ENCODE measurements at places on chromosomes 6 and 20.

- DNase-seq: no peak
Observed at GRCh38 chr6:11598687-11599086, 61.1 kb downstream of the TMEM170B start.

DNA sequence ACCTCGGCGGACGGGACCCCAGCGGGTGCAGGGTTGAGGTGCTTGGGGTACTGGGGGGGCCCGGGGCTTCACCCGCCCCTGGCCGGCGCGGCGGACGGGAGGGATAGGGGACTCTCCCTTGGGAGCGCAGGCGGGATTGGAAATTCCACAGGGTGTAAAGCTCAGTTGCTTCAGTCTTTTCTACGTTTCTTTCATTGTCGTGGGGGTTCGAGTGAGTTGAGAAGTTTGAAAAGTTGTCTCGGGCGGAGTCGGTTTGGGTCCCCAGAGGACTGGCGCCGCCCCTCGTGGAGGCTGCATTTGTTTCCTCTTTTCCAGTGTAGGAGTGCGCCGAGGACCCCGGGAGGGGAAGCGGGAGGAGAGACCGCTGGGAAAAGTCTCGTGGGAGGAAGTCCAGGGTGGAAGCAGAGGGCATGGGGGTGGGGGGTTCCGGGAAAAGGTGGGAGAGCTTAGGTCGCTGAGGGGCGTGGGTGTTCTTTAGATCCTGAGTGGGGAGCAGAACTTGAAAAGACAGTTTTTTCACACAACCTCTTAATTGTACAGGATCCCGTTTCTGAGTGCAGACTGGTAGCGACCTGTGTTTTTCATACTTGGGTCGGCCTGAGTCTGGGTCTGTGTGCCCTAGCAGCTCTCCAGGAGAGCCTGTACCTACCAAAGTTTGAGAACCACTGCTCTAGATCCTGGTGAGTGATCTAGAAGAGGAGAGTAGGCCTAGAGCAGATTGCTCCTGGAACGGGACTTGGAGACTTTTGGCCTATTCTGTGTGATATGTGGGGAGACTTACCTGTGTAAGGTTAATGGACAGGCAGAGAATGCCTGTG, 495 bp downstream of the FAM83B start:
- DNase-seq: no peak

GRCh38 chr6:88377976-88378568, 211.9 kb upstream of the CNR1 start:
- no peak for DNase-seq

GRCh38 chr20:47960769-47961541, 175.7 kb upstream of the SULF2 start:
- no peak for DNase-seq

GRCh38 chr6:136599329-136600011, 49.2 kb upstream of the MAP7 start:
- no peak for DNase-seq

DNA sequence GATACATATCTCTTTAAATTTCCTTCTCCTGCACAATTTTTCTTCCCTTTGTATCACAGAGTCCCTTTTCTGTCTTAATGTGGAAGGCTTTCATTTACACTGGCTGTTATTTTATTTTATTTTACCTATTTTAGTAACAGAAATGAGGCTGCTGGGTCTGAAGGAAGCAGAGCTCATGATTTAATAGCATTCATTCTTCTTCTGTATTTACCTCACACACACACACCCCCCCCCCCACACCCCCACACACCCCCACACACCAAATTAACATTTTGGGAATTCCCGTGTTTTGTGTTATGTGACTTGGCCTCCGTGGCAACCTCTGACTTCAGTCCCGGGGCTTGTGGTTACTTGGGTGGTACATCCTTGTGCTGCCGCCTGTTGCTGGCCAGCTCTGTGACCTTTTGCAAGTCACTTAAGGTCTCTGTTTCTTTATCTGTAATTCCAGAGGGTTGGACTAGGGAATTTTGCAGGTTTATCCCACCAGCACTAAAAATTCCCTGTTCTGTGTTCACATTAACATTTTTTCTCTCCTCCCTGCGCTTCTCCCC, 108.8 kb downstream of the TIAM2 start:
- DNase-seq: peak; percentile 16

DNA sequence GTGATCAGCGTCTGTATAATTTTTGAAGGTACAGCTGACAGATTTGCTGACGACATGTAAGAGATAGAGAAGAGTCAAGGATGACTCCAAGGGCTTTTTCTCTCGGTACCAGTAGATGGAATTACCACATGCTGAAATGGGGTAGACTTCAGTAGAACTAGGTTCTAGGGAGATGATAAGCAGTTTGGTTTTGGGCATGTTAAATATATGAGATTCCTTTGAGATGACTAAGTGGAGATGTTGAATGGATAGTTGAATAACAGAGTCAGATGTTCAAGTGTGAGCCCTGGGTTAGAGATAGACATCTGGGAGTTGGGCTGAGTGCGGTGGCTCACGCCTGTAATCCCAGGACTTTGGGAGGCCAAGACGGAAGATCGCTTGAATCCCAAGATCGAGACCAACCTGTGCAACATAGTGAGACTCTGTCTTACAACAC, 50.0 kb downstream of the PHF20 start:
- no peak for DNase-seq

DNA sequence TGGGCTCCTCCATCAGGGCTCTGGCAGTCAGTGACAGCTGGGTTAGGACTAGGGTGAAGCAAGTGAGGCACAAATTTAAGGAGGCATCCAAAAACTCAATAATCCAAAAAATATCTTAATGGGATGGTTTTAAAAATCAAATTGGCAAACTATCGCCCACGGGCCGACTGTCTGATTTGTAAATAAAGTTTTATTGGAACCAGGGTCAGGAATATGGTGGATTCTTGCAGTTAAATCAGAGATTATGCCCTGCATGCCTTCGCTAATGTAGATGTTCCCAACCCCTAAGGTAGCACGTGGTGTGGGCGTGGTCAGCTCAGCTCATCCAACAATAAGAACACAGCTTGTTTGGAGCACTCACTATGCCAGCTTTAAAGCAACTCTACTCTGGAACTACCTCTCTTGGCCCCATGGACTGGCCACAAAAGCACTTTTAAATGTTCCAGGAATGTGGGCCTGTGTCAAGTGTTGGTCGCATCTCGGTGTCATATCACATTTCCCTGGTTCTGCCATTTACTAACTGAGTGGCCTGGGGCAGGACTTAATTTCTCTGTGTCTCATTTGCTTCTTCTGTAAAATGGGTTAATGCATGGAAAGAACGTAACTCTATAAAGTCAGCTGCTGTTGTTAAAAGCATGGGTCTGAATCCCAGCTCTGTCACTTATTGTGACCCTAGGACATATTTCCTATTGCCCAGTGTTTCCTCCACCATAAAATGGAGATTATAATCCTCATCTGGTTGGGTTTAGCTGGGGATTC, 7.0 kb downstream of the TP53RK start:
- no peak for DNase-seq

GRCh38 chr20:16580620-16581019, 7.4 kb upstream of the KIF16B start:
- no peak for DNase-seq

DNA sequence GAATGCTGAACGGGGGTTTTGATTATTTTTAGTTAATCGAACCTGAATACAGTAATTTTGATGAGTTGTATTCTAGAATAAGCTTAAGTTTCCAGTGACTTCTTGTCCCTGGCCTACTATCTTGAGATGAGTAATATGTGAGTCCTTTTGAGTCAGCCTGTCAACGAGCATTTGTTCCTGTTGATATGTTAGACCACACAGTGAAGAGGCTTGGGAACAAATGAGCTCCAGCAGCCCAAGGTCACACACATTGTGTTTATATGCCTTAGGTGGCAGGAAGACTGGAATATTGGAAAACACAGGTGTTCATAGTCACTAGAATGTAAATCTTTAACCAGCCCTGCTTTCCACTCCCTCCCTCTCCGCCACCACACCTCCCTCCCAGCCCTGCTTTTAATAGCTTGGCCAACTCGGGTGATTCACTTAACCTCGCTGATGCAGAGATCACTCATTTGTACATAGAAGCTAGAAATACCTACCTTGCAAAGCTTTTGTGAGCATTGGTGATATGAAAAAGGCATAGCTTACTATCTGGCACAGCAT, 9.1 kb downstream of the SMPDL3A start:
- no peak for DNase-seq

DNA sequence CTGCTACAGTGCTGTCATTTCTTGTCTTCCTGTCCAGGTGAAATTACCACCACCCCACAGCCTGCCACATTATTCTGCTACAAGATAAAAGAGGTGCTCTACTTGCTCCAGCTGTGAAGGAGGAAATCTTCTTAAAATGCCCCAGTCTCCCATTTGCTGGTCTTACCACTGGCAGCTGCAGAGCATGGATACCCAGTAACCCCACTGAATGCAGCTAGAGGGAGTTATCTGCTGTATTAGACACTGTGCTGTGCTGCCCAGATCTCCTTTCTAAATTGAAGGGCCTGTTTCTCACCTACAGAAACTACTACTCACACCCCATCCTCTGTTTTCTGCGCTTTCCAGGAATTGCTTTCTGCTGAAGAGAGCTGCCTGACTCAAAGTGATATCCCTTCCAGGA, 517.8 kb downstream of the PKHD1 start:
- no peak for DNase-seq

- DNase-seq: no peak
Observed at GRCh38 chr6:1644516-1645060, 34.9 kb downstream of the FOXC1 start.

- DNase-seq: no peak
Observed at GRCh38 chr6:1607516-1608221, 2.0 kb upstream of the FOXC1 start.

DNA sequence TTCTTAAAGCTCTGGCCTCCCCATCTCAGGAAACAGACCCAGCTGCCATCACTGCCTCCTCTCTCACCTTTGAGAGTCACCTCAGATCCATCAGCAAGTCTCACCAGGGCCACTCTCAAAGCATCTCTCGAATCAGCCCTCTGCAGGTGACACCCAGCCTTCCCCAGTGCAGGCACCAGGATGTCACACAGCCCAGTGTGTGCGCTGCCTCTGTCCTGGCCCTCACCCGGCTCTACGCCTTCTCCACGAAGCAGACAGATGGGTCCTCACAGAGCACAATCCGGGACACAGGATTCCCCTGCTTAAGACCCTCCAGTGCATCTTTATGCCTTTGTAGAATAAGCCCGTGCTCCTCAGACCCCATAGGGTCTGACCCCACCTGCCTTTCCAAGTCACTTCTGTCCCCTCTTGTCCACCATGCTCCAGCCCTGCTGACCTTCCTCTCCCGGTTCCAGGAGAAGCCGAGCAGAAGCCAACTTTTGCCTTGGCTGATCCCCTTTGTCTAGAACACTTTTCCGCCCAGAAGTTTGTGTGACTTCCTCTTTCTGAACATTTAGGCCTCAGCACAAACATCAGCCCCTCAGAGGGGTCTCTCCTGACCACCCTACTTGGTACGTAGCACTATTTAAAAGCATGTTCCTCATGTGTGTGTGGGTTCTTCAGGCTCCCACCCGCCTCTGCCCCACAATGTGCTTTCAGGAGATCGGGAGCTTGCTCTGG, 60.2 kb downstream of the PSMG4 start:
- DNase-seq: no peak

- no peak for DNase-seq
Observed at GRCh38 chr6:73032586-73032985, 192.7 kb downstream of the KHDC1L start.

- DNase-seq: no peak
Observed at GRCh38 chr6:73073238-73073637, 152.1 kb downstream of the KHDC1L start.

DNA sequence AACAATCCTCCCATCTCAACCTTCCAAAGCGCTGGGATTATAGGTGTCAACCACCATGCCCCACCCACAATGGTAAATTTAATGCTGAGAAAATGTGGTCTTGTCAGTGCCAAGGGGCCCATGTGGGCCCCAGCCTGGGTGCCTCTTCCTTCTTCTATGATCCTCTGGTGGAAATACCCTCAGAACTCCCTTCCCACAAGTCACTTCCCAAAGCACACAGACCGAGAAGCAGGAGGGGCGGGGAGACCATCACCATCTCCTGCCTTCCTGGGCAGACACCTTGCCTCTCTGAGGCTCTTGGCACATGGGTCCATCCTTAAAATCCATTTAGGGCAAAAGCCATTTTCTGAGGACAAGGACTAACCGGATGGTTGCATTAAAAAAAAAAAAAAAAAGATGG, 59.0 kb downstream of the NOL4L start:
- DNase-seq: no peak

- DNase-seq: no peak
Observed at GRCh38 chr20:8964959-8965562, 103.8 kb upstream of the PLCB4 start.

DNA sequence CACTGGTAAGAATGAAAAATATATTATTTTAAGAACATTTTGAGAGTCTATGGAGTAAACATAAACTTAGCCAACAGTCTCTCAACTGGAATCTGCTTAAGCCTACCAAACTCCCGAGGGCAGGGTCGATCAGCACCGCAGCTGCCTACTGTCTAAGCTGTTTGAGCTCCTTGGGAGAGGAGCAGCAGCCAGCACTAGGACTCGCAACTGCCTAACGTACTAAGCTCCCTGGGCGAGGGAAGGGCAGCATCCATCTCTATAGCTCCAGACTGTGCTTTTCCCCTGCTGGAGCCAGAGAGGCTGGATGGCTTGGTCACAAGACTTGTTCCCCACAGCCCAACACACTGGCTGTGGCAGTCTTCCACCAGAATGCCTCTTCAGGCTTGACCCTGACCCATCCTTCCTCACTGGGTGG, 96.4 kb downstream of the MOXD1 start:
- no peak for DNase-seq

DNA sequence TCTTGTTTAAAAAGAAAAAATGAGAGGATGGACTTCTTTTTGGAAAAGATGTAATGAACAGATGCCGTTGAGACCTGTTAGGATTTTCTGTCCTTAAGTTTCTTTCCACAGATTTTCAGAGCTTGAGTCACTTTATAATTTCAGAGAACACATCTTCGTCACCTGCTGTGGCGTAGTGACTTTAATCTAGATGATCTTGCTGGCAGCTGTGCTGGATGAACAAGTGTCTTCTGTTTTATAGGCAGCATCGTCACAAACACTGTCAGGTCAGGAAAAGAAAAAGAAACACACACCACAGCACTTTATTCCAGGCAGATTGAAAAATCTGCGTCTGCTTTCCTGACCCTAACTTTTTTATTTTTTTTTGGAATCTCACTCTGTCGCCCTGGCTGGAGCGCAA, 35.7 kb upstream of the GCNT2 start:
- no peak for DNase-seq

GRCh38 chr6:54588176-54588575, 258.4 kb upstream of the FAM83B start:
- DNase-seq: no peak

- DNase-seq: no peak
Observed at GRCh38 chr6:91114123-91114708, 527.3 kb upstream of the MAP3K7 start.

- peak; percentile 44 for DNase-seq
Observed at GRCh38 chr6:134063966-134064445, 11.6 kb upstream of the SLC2A12 start.

DNA sequence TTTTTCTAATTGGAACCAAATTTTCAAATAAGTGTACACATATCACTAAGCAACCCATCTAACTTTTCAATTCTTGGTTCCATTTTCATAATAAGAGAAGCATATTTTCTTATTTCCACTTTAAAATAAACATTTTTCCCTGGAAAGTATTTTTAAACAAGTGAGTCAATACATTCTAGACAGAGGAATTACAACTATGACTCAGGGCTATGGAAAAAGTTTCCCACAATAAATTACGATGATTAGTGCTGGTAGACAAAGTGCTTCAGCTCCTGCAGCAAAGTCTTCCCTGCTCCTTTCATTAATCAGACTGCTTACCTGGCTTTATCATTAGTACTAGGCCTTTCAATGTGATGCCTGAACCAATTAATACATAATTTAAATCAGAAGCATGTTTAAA, 322.5 kb downstream of the HACE1 start:
- DNase-seq: no peak

GRCh38 chr6:10949579-10950490, 63.0 kb downstream of the SYCP2L start:
- no peak for DNase-seq

Measured in activated T-cell treated with anti-CD3 and anti-CD28 coated beads for 24 hours (primary cell).